CD8-positive, alpha-beta T cell (primary cell): ENCODE measurements at places on chromosomes 4 and X.

- no peak for DNase-seq
These were observed 27.3 kb upstream of the TMPRSS11D start for GRCh38 chr4:67911141-67911540.

DNA sequence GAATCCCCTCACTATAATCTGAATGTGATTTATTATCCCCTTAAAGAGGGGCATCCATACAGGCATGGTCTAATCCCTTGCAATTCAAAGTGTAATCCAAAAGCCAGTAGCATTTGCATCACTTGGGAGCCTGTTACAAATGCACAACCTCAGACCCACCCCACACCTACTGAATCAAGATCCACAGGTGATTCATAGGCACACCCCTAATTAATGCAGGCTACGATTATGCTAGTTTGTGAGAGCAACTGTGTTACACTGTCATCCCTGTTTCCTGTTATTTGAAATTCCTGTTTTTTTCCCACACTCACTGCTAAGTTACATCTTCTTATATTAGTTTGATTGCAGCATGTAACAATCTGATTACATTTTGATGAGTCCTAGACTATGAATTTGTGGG is 120.0 kb downstream of the RAB28 start:
- no peak for DNase-seq

DNA sequence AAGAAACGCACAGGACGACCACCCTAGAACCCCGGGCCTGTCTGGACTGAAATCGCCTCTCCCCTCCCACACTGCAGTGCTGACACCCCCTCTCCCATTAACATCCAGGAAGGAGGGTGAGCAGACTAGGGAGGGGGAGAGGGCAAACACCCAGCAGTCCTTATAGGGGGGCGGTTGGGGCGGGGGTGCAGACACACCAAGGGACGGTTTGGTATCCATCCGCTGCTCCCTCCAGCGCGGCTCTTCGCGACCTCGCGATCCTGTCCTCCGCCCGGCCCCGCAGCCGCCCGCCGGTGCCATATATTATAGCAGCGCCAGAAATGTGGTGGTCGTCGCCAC is 411 bp upstream of the GPRASP1 start:
- no peak for DNase-seq

- DNase-seq = no peak
These were observed 29.7 kb downstream of the SCLT1 start for GRCh38 chr4:129063640-129064039.

DNA sequence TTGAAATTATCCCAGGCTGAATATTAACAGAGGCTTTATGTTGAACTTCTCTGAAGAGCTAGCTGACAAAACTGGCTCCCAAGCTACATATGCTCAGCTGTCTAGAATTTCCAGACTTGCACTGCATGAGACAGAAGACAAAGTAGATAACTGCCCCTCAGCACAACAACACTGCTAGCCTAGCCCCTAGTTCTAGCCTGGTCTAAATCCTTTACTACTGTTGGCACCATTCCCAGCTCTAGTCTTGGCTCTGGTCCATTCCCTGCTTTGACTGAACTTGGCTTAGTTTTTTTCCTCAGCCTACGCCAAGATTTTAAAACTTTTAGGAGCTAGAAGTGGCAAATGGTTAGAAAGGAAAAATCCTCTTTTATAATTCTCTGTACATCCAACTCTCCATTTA is 7.6 kb upstream of the OPHN1 start:
- DNase-seq = no peak
